HT-29 (cell line): ENCODE measurements at places on chromosomes 5 and 9.
A peak's percentile ranks its signal among the peaks of the same experiment; 100 is the strongest.

DNA sequence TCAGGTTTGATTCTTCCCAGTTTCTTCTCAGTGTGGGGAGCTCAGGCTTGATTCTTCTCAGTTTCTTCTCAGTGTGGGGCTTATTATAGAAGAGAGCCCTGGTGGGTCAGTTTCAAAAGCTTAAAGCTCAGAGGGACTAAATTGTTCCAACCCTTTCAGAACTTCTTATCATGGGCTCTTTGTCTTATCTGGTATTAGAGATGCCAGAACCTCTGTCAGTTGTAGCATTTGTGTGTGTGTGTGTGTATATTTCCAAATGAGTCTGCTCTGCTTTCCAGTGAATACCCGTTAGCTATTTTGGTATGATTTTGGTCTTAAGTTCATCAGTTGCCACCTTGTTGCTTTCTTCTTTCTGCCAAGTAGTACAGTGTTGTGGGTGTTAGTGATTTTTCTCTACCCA lies 21.8 kb downstream of the TMEM38B start:
- DNase-seq = no peak

DNA sequence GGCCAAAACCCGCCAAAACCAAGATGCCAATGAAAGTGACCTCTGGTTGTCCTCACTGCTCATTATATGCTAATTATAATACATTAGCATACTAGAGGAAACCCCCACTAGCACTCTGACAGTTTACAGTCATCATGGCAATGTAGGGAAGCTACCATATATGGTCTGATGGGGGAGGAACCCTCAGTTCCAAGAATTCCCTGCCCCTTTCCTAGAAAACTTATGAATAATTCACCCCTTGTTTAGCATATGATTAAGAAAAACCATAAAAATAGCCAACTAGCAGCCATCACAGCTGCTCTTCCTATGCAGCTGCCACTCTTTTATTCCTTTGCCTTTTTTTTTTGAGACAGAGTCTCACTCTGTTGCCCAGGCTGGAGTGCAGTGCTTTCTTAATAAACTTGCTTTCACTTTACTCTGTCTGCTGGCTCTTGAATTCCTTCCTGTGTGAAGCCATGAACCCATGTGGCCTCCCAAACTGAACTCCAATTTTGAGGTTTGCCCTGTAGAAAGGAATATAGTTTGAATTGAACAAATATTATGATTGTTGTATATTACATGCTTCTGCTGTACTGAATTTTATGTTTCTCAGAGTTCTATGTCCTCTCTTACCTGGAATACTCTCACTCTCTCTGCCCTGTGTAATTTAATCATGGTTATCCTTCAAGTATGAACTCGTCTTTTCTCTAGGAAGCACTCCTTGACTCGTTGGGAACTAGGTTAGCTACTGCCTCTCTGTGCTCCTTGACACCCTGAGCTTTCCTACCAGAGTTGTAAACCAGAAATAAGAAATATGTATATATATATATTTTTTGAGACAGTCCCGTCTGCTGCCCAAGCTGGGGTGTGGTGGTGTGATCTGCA lies 59.8 kb downstream of the KIAA1958 start:
- no peak for DNase-seq

DNA sequence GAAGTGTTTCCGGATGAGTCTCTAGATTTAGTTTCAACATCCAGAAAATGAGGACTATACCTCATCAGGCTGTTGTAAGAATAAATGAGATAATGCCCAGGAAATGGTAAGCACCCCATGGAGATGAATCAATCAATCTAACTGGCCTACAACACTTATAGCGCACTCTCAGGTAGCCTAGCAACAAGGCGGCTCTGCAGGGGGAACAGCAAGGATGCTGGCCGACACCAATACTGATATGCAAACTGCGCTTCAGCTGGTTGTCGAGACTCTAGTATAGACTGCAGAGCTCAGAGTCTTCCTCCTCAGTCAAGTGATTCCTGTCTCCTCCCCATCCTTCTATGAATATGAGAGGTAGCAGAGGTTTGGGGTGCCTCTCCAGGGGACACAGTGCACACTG lies 218.8 kb upstream of the WWC1 start:
- DNase-seq = no peak

DNA sequence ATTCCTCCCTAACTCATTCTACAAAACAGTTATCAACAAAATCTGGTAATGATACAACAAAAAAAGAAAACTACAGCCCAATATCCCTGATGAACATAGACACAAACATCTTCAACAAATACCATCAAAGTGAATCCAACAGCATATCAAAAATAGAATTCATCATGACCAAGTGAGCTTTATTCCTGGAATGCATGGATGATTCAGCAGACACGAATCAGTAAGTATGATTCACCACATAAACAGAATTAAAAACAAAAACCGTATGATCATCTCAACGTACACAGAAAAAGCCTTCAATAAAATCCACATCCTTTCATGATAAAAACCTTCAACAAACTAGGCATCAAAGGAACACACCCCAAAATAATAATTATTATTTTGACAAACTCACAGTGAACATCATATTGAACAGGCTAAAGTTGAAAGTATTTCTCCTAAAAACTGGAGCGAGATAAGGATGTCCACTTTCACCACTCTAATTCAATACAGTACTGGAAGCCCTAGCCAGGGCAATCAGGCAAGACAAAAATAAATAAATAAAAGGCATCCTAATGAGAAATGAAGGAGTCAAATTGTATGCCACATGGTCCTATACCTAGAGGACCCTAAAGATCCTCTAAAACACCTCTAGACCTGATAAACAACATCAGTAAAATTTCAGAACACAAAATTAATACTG lies 305.1 kb upstream of the RGMB start:
- DNase-seq = no peak

GRCh38 chr5:157045601-157046000 lies 13.3 kb downstream of the HAVCR1 start:
- no peak for DNase-seq

- DNase-seq = no peak
Observed at GRCh38 chr5:149930749-149931574, 13.6 kb downstream of the PDE6A start.

GRCh38 chr9:70255486-70255885 lies 3.3 kb upstream of the SMC5 start:
- no peak for DNase-seq

GRCh38 chr9:137234758-137235423 lies 4.2 kb downstream of the SLC34A3 start:
- no peak for DNase-seq

- no peak for DNase-seq
Observed at GRCh38 chr5:53041071-53041692, 52.0 kb downstream of the ITGA2 start.

DNA sequence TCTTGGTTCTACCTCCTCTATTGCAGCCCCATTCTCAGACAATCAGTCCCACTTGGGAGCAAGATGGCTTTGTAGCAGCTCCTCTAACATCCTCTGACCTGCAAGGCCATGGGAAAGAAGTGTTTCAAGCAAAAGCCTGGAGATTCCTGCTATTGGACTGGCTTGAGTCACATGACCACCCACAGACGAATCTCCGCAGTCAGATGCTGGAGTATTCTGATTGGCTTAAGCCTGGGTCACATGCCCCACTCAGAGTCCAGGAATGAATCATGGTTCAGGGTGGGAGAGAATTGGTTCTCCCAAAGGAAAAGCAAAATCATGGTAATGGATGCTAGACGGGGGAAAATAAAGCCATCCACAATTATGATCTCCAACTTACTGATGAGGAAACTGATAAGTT lies 22.6 kb upstream of the LMX1B start:
- DNase-seq = no peak

- no peak for DNase-seq
Observed at GRCh38 chr5:7871653-7872052, 2.7 kb downstream of the MTRR start.

GRCh38 chr9:69078581-69078980 lies 43.0 kb downstream of the FXN start:
- DNase-seq = no peak

GRCh38 chr5:10474521-10475075 lies 32.9 kb downstream of the ROPN1L start:
- no peak for DNase-seq

- DNase-seq = no peak
Observed at GRCh38 chr5:108561416-108562204, 179.7 kb upstream of the FBXL17 start.

DNA sequence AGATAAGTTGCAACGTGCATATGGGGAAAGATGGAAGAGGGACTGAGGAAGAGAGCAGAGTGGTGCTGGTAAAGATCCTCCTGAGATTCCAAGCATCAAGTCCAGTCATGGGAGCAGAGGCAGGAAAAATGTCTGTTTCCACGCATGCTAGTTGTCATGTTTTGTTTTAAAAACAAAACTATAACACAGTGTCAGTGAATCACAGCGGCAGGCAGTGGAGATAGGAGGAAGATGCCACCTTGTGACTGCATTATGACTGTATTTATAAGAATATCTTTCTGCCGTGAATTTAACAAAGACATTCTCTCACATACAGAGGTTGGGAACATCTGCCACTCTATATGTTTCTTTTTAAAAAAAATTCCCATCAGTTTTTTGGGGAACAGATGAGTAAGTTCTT lies 3.7 kb upstream of the SVEP1 start:
- no peak for DNase-seq

DNA sequence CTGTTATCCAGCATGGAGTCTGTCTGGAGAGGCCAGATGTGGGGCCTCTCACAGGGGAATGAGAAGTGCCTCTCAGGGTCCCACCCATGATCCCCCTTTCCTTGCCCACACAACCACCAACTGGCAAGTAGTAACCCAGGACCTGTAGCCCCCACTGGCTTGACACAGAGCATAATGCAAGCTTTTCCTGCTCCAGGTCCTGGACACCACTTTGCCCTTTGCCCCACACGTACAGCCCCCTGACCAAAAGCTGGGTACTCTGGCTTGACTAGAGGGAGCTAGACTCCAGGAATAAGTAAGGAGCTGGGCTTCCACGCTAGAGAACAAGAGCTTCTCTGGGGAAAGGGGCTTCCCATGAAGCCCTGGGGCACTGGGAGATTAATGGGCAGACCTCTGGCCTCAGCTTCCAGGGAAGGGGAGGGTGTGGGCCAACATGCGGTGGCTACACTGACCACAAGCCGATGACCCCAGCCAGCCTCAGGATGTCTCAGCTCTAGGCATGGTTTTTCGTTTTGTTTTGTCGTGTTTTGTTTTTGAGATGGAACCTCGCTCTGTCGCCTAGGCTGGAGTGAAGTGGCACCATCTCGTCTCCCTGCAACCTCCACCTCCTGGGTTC lies 109.5 kb downstream of the C9orf50 start:
- DNase-seq = no peak

DNA sequence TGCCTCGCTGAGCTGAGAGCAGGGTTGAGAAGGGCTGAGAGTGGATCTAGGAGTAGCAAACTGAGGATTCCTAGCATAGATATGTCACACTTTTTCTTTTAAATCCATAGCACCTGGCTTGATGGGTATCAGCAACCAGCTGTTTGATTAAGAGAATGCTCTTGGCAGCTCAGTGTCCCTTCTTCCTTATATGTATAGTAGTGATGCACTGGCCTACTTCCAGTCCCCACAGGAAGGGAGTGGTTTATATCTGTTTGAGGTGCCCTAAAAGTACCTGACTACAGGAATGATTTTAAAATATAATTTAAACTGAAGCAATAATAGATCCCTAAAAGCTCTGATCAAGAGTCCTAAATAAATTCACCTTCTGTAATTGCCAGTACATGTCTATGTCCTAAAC lies 546.8 kb upstream of the ZNF608 start:
- no peak for DNase-seq

DNA sequence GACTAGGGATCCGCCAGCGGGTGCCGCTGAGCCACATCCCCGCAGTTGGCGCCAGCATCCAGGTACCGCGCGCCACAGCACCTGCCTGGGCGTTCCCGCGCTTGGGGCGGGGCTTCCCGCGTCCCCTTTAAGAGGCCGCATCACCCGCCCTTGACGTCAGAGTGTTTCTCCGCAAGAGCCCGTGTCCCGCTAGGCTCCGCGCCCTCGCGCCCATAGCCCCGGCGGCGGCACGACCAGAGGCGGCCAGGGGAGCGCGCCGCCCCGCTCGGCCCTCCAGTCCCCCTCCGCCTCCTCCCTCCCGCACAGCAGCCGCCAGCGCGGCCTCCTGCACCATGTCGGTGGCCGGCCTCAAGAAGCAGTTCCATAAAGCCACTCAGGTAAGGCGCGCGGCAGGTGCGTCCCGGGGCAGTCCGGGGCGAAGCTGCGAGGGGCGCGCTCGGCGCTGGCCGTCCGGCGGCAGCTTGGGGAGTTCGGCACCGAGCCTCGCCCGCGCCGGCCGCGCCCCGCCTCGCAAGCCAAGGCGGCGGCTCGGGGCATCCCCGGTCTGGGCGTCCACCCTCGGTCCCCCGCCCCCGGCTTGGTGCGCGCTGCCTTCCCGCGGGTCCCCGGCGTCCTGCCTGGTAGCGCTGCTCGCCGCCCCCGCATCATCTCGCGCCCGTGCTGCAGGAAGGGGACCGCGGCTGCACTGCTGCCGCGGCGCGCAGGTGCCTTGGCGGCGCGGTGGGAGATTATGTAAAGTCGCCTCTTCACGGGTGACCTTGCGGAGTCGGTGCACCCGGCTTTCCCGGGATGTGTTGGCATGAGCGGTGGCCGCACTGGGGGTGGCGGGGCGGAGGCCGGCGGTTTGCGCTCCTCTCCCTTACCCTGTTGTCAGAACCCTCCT lies at the start of gene SH3GL2:
Gene SH3GL2 (plus strand): TSS at position 156 of the 883 bp plus-strand sequence.
- no peak for DNase-seq

- DNase-seq = no peak
Observed at GRCh38 chr5:84861306-84861705, 476.6 kb upstream of the EDIL3 start.

DNA sequence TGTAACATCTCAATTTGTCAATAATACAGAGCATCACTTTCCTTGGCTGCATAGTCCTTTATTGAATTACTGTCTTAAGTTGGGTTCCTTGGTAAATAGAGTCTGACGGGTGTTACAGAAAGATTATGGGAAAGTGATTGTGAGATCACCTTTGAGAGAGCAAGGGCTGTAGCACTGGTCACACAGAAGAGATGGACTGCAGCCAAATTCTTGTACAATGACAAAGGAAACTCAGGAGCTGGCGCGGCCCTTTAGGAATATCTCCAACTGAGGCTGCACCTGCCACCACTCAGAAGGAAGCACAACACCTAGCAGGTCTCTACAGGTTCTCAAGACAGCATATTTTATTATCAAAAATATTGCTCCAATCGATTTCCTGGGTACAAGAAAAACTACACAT lies 350.0 kb upstream of the ISL1 start:
- DNase-seq = peak; percentile 22

- DNase-seq = no peak
Observed at GRCh38 chr5:96648023-96648422, 14.2 kb upstream of the CAST start.
